Suprapubic skin (tissue), 4 donors: ENCODE measurements at places on chromosomes 2 and 18.
A peak's percentile ranks its signal among the peaks of the same experiment; 100 is the strongest.

DNA sequence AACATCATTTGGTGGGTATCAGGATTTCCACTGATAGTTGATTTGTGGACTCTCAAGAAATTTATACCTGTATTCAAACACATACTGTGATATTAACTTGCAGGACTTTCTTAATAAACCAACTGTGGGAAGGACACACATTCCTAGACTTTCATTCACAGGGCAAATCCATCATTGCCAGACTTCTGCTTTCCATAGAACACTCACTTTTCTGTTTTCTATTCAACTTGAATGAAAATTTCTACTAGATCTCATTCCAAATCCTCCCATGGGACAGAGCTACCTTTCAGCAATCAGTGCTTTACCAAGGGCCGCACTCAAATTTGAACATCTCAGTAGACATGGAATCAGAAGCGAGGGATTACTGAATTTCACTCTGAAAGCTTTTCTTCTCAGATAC is 612.5 kb downstream of the IRS1 start:
- no peak for DNase-seq

GRCh38 chr2:126657148-126657635 is 1.2 kb downstream of the GYPC start:
- peak; percentile 82 for DNase-seq

DNA sequence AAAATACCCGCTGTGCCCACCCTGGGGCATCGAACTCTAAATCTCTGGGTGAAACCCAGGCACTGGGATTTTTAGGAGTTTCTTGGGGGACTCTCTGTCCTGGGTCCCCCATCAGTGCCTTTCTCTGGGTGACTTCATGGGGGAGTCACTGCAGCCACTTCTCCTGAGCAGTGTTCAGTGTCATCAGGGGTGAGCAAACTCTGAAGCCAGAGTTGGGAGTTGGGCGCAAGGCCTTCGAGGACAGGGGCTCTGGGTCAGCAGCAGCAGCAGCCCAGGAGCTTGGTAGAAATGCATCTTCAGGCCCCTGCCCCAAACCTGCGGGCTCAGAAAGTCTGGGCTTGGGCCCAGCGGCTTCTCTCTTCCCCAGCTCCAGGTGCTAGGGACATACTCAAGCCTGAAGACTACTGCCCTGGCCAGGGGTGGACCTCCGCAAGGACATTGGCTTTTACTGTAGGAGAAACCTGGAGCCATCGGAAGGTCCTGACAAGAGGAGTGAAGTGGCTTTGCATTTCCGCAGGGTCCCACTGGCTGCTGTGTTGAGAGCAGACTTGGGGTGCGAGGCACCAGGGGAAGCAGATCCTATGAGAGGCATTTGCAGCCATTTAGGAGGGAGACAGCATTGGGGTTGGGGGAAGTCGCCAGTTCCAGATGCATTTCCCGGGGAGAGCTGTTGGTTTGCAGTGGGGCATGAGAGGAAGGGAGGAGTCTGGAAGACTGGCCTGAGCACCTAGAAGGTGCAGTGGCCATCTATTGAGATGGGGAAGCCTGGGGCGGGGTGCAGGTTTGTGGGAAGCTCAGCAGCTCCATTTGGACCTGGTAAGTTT is 51.5 kb upstream of the FAHD2A start:
- no peak for DNase-seq

DNA sequence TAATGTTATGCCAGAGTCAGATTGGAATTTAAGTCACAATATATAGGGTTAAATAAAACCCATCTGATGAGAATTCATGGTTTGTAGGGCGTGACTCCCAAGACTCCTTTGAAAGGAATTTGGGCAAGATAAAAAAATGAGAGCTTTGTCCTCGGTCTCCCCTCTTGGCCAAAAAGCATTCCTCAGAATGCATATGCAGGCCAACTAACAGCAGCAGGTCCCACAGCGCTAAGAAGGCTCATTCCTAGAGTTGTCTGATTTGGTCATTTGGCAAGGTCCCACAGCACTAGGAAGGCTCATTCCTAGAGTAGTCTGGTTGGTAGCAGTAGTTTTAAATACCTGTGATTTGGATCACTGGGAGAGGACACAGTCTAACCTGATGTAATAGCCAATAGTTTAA is 106.3 kb upstream of the B3GNT2 start:
- DNase-seq: no peak

- DNase-seq: peak; percentile 76
Observed at GRCh38 chr2:238847419-238847801, 475 bp upstream of the TWIST2 start.

DNA sequence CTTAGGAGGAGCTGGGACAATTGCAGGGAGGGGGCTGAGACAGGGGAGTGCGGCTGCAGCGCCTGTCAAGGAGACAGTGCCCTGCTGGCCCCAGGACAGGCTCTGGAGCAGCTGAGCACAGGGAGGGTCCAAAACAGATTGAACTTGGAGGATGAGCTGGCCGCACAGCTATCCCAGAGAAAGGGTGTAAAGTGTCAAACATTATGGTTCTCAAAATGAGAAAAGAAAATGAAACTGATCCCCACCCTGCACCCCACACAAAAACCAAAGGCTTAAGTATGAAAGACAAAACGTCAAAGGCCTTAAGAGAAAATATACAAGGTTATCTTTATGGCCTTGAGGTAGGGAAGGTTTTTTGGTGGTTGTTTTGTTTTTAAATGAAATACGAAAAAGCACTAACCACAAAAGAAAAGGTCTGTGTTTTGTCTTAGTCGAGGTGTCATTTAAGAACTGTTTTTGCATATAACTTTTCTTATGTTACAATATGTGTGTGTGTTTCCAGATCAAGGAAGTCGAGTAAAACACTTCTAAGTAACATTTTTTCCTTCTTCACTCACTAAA is 111.8 kb downstream of the HDAC4 start:
- peak; percentile 60 for DNase-seq

DNA sequence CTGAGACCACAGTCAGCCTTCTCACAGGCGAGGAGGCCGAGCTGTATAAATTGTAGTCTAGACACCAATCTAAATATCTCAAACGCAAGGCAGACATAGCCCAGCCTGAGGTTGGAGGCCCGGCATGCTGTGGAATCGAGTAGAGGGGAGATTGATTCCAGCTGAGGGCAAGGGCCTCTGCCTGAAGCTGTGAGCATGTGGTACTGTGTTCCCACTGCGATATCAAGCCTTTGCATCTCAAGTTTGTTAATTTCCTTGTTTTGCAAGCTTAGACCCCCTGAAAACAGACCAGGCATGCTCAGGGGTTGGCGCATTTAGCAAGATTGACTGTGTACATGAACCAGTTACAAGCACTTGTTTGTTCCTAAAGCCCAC is 65.1 kb upstream of the FOSL2 start:
- DNase-seq: no peak

GRCh38 chr2:157787364-157787938 is 88.7 kb downstream of the ACVR1 start:
- no peak for DNase-seq

- no peak for DNase-seq
Observed at GRCh38 chr2:237539681-237540080, 26.7 kb upstream of the PRLH start.

GRCh38 chr2:203722411-203722810 is 16.0 kb downstream of the CD28 start:
- DNase-seq: no peak

DNA sequence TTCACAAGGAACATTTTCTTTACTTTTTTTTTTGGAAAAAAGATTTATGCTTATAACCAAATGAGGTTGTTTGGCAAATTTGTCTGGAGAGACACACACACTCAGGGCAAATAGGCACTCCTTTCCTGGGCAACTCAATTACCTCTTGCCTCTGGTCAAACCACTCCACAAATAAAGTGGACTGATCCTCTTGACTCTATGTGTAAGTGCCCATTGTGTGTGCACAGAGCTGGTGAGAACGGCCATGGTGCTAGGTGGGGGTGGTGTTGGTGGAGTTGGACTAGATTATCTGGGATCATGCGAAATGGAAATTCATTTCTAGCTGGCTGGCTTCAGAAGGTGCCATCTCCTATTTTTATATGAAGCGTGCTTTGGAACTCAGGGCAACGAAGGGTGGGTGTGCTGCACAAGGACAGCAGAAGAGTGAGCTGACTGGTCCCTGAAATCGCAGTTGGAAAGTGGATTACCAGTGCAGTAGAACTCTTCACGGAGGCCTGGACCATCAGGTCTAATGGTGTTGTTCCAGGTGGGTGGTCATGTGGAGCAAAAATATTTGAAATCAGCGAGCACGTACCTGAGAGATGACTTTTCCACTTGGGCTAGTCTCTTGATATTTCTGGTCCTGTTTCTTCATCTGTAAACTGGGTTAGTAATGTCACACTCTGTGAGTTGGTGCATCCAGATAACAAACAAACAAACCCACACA is 149.9 kb downstream of the RPIA start:
- no peak for DNase-seq

DNA sequence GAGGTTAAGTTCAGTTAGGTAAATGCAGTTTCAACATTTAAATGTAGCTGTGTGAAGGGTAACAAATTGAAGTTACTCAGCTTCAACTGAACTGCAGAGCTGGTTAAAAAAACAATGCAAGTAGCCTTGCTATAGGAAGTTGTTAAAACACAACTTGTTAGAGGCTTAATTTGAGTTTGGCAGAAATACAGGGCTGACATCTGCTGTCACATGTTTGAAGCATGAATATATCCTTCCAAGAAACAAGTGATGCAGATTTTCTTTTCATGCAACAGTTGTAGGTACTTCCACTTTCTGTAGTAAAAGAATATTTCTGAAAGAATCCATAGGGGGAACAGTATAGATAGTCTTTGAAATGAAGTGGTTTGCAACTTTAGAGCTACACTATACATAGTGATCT is 208.7 kb upstream of the RASGRP3 start:
- DNase-seq: no peak

DNA sequence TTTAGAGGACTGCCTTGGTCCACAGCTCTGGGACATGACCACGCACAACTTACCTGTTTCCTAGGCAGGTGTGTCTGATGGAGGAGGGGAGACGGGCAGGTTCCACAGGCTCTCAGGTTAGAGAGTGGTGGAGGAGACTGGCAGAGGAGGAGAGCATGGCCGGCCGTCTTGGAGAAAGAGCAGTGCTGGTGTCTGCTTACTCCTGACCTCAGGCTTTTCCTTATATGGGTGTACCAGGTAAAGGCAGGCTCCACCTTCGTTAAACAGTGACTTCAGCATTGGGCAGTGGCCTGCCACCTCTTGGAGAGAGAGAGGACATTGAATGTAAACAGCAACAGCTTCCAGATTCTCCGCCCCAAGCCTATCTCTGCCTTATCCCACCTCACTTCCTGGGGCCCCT is at the start of gene CAPN13:
Gene CAPN13 (minus strand): TSS at position 198 of the 400 bp plus-strand sequence. CDS start 20,121 bp downstream, outside the sequence.
- no peak for DNase-seq

GRCh38 chr2:144320491-144320890 is 199.4 kb downstream of the ZEB2 start:
- no peak for DNase-seq

- no peak for DNase-seq
Observed at GRCh38 chr2:149885946-149886345, 298.4 kb upstream of the MMADHC start.

GRCh38 chr2:203476881-203477280 is 58.2 kb downstream of the RAPH1 start:
- no peak for DNase-seq

DNA sequence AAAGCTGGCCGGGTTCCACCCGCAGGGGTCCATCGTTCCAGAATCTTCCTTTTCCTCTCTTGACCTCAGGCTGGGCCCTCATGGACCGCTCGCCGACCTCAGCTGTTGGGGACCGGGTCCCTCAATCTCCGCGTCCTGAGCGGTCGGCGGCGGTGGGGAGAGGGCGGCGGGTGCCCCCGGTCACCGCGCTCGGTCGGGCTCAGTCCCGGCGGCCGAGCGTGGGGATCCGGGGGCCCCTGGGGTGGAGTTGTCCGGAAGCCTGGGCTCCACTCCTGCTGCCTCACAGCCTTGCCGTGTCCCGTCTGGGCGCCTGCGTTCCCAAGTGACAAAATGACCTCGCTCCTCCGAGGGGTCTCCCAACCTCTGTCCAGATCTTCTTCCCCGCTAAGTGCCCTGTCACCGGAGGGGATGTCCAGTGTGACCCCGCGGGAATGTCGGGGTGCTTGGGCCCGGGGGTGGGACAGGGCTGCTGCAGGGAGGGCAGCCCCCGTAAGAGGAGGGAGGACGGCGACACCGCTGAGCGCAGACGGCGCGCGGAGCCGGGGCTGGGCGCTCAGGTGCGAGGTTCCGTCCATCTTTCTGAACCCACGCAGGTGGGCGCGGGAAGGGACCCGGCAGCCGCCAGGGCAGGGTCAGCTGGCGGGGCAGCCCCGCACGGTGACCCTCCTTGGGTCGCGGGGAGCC is 16.0 kb upstream of the E2F6 start:
- no peak for DNase-seq

GRCh38 chr2:139550873-139551272 is 770.7 kb upstream of the NXPH2 start:
- DNase-seq: no peak

- DNase-seq: no peak
Observed at GRCh38 chr2:183248866-183249567, 124.8 kb downstream of the NUP35 start.

GRCh38 chr2:233093721-233094120 is 33.6 kb downstream of the INPP5D start:
- peak; percentile 17 for DNase-seq

DNA sequence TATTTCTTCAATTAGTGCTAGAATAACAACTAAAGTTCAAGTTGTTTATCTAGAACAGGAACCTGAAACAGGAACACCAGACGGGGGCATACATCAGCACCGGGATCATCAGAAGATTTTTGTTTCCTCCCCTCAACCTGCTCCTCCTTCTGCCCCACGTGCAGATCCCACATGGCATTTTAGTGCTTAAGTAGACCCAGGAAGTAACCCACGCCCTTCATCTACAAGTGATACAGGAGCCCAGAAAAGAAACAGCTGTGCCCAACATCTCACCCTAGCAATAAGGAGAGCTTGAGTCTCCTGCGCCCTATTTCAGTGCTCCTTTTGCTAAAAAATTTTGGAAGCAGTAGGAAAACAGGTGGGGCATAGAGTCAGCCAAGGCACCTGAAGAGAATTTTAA is 5.2 kb downstream of the ZNF385B start:
- no peak for DNase-seq

- no peak for DNase-seq
Observed at GRCh38 chr2:54962511-54962910, 87.7 kb downstream of the RTN4 start.

- no peak for DNase-seq
Observed at GRCh38 chr2:5119046-5119445, 573.1 kb upstream of the SOX11 start.

DNA sequence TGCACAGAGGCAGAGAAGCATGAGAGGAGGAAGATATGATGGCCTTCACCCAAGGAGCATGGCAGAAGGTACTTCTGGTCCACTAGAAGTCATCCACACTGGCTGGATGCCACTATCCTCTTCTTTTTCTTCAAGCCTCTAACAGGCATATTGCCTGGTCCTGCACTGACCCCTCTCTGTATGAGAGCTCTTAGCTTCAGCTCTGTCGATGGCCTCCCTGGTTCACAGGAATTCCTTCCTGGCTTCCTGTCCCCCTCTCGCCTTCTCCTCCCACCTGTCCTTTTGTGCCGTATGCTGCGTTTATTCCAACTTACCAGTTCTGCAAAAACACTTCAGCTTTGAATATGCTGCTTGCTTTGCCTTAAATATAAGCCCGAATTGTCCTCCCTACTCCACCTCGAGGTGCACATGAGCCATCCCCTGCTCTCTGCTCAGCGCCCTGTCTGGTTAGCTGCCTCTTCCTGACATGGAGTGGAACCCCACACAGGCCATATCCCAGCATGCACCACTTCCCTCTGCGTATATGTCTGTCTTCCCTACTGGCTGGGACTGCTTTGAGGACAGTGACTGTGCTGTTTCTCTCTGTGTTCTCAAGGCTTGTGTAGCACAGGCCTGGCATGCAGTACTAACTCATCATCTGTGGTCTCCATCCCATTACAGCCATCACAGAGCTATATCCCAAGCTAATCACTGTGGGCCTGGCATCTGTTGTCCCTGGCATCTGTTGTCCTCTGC is 474.9 kb downstream of the EIPR1 start:
- DNase-seq: no peak
